ENCODE measurements at places on chromosomes 4 and X.

GRCh38 chr4:67587156-67587555 is 28.6 kb downstream of the STAP1 start:
- H3K27me3 ChIP-seq = no peaks in the 10 kb centered on the region
- no peak overlapping the region for H3K4me3 ChIP-seq
- H3K36me3 ChIP-seq = no peaks in the 10 kb centered on the region
- H3K4me1 ChIP-seq = no peaks in the 10 kb centered on the region
- H3K27ac ChIP-seq = no peak overlapping the region

- H3K4me1 ChIP-seq = no peaks in the 10 kb centered on the region
- H3K27me3 ChIP-seq = no peaks in the 10 kb centered on the region
- H3K4me3 ChIP-seq = no peak overlapping the region
- H3K27ac ChIP-seq = no peak overlapping the region
- no peak for DNase-seq
- H3K36me3 ChIP-seq = peaks cover 41% of the 10 kb centered on the region
Observed at GRCh38 chr4:39718366-39719323, 20.7 kb downstream of the UBE2K start.

- no peak overlapping the region for H3K4me3 ChIP-seq
- no peaks in the 10 kb centered on the region for H3K4me1 ChIP-seq
- no peaks in the 10 kb centered on the region for H3K27me3 ChIP-seq
- no peak overlapping the region for H3K27ac ChIP-seq
- no peak for DNase-seq
Observed at GRCh38 chr4:159768016-159768415, 665.1 kb downstream of the RAPGEF2 start.

DNA sequence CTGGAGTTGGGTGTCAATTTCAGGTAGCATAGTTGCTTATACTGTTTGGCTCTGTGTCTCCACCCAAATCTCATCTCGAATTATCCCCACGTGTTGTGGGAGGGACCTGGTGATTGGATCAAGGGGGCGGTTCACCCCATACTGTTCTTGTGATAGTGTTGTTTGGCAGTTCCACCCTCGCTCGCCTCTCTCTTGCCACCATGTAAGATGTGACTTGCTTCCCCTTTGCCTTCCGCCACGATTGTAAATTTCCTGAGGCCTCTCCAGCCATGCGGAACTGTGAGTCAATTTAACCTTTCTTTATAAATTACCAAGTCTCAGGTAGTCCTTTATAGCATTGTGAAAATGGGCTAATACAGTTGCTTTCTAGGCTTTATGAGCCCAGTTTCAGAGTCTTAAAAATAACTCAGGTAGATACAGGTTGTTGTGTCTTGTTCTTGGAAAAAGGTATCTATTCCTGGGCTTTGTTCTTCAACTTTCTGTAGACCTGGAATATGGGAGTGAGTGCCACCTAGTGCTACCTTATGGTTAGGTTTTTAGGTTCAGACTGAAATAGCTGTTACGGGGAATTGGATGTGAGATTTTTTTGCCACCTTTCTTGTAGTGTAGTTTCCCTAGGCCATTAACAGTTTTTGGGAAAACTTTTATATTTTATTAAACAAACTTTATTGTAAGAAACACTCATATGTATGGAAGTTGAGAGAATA is 15.6 kb downstream of the PGK1 start:
- no peak for DNase-seq
- H3K27me3 ChIP-seq = no peaks in the 10 kb centered on the region
- H3K36me3 ChIP-seq = peaks cover 89% of the 10 kb centered on the region
- no peaks in the 10 kb centered on the region for H3K4me1 ChIP-seq
- H3K27ac ChIP-seq = no peak overlapping the region

- no peak overlapping the region for H3K4me3 ChIP-seq
- peaks cover 14% of the 10 kb centered on the region for H3K4me1 ChIP-seq
- H3K27ac ChIP-seq = no peak overlapping the region
- no peak for DNase-seq
Observed at GRCh38 chrX:133786382-133786781, 199.0 kb downstream of the GPC3 start.

DNA sequence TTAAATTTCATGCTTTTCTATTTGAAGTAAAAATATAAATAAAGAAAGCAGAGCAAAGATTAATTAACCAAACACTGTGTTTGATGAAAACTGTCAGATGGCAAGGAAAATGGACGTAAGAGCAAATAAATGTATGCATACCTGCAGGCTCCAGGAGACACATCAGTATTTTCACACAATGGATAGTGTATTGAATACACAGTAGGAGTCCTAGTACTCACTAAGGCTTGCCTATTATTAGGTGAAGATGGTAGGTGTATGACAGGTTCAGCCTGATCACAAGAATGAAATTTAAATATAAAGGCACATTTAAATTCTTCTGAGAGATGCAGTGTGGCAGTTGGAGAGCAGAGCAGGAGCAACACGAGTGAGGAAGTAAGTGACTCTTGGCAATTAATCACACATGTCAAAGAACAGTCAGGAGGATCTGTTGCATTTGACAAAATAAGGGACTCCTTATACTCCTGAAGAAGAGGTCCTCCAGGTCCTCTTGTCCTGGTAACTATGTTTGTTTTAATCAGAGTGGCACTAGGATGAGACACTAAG is 106.0 kb upstream of the NDST4 start:
- no peak overlapping the region for H3K4me3 ChIP-seq
- 0 out of 3 replicates have a peak, but pooled peaks cover 4% of the 10 kb centered on the region for H3K36me3 ChIP-seq
- no peaks in the 10 kb centered on the region for H3K27me3 ChIP-seq
- peak overlapping the region; percentile 41 for H3K27ac ChIP-seq
- no peak for DNase-seq

GRCh38 chrX:154008521-154008920 is 11.2 kb downstream of the IRAK1 start:
- H3K4me1 ChIP-seq = no peaks in the 10 kb centered on the region
- H3K4me3 ChIP-seq = no peak overlapping the region
- DNase-seq = no peak
- H3K27ac ChIP-seq = no peak overlapping the region

GRCh38 chr4:79164907-79165610 is 160.8 kb downstream of the NAA11 start:
- no peaks in the 10 kb centered on the region for H3K27me3 ChIP-seq
- H3K4me1 ChIP-seq = no peaks in the 10 kb centered on the region
- H3K4me3 ChIP-seq = no peak overlapping the region
- no peaks in the 10 kb centered on the region for H3K36me3 ChIP-seq

DNA sequence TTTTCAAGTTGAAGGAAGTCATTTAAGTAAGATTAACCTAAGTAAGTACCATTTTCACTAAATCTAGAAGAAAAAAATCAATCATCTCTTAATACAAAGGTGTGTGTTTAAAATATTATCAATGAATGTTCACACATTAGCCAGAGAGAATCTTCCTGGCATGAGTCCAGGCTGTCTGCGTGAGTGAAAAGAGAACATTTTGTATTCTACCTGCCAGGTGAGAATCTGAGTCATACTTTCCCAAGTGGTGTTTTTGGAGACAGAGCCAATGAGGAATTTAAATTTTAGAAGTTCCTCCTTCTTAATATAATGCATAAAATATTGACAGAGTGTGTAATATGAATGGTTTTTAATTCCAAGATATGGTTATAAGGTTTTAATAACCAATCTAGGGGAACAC is 371.8 kb upstream of the NR3C2 start:
- no peak for DNase-seq
- H3K4me3 ChIP-seq = no peak overlapping the region
- no peaks in the 10 kb centered on the region for H3K27me3 ChIP-seq
- H3K27ac ChIP-seq = no peak overlapping the region
- H3K4me1 ChIP-seq = no peaks in the 10 kb centered on the region

DNA sequence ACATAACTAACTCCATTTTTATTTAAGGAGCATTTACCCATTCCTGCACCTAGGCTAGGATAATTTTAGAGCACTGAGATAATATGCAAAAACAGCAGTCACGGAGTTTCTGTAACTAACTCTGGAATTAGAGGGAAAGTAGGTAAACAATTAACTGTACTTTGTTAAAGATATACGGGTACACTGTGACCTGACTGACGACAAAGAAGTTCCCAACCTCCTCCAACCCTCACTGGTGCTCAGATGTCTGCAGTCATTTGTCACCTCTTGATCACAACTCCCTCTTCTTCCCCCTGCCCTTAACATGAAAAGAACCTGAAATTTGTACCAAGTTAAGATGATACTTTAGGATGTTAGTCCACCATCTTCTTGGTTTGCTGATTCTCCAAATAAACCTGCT is 42.0 kb upstream of the TAPT1 start:
- H3K27ac ChIP-seq = no peak overlapping the region
- no peak overlapping the region for H3K4me3 ChIP-seq
- no peaks in the 10 kb centered on the region for H3K36me3 ChIP-seq
- no peak for DNase-seq

DNA sequence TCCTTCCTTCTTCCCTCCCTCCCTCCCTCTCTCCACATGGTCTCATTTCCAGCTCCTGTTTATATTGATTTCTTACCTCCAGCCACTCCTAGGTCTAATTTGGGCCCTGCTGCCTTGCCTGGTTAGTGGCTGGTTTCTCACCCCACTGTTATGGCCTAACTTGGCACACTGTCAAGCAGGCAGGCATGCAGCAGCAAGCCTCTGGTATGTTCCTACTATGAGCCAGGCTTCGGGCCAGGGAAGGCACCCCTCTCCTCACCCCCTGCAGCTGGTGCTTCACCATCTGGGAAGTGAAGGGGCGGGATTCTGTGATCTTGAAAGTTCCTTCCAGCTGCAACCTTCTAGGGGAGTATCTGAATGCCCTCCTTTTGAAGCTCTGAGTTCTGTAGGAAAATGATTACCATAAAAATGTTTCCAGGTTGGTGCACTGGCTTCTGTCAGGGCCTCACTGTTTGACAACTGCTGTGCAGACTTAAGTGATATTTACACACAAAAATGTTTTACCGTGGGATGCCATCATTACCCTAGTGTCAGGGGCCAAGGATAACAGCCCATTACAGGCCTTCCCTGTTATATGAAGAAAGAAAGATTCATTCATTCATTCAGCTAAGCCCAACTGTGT is 10.1 kb upstream of the VMA21 start:
- no peaks in the 10 kb centered on the region for H3K27me3 ChIP-seq
- H3K27ac ChIP-seq = no peak overlapping the region
- H3K36me3 ChIP-seq = peaks cover 2% of the 10 kb centered on the region
- no peak for DNase-seq
- no peak overlapping the region for H3K4me3 ChIP-seq

- no peaks in the 10 kb centered on the region for H3K4me1 ChIP-seq
- no peaks in the 10 kb centered on the region for H3K27me3 ChIP-seq
- peaks cover 15% of the 10 kb centered on the region for H3K36me3 ChIP-seq
- no peak overlapping the region for H3K27ac ChIP-seq
- DNase-seq = no peak
Observed at GRCh38 chr4:158903079-158903456, 134.2 kb downstream of the FNIP2 start.

- no peaks in the 10 kb centered on the region for H3K27me3 ChIP-seq
- H3K4me1 ChIP-seq = no peaks in the 10 kb centered on the region
- no peak for DNase-seq
- H3K4me3 ChIP-seq = no peak overlapping the region
- H3K27ac ChIP-seq = no peak overlapping the region
Observed at GRCh38 chrX:154068560-154068959, 29.0 kb downstream of the MECP2 start.

- no peak overlapping the region for H3K4me3 ChIP-seq
- no peak for DNase-seq
- H3K27ac ChIP-seq = no peak overlapping the region
- no peaks in the 10 kb centered on the region for H3K27me3 ChIP-seq
Observed at GRCh38 chr4:107252571-107252970, 216.5 kb upstream of the DKK2 start.

- DNase-seq = no peak
- no peak overlapping the region for H3K4me3 ChIP-seq
- H3K27ac ChIP-seq = no peak overlapping the region
- peaks cover 9% of the 10 kb centered on the region for H3K4me1 ChIP-seq
- no peaks in the 10 kb centered on the region for H3K27me3 ChIP-seq
Observed at GRCh38 chrX:29071525-29072320, 484.5 kb downstream of the IL1RAPL1 start.

GRCh38 chr4:129342819-129343408 is 247.0 kb downstream of the C4orf33 start:
- H3K36me3 ChIP-seq = no peaks in the 10 kb centered on the region
- no peak overlapping the region for H3K27ac ChIP-seq
- H3K4me3 ChIP-seq = no peak overlapping the region
- no peak for DNase-seq
- no peaks in the 10 kb centered on the region for H3K4me1 ChIP-seq

- no peaks in the 10 kb centered on the region for H3K27me3 ChIP-seq
- no peak overlapping the region for H3K27ac ChIP-seq
- DNase-seq = no peak
- H3K36me3 ChIP-seq = peaks cover 24% of the 10 kb centered on the region
- no peak overlapping the region for H3K4me3 ChIP-seq
Observed at GRCh38 chr4:164538097-164538496, 215.8 kb upstream of the SMIM31 start.

- no peaks in the 10 kb centered on the region for H3K27me3 ChIP-seq
- no peaks in the 10 kb centered on the region for H3K36me3 ChIP-seq
- no peak for DNase-seq
- H3K27ac ChIP-seq = no peak overlapping the region
Observed at GRCh38 chr4:105350859-105351490, 122.9 kb downstream of the PPA2 start.

Data from H9 (cell line).